ENCODE measurements at places on chromosomes 12 and 14.

DNA sequence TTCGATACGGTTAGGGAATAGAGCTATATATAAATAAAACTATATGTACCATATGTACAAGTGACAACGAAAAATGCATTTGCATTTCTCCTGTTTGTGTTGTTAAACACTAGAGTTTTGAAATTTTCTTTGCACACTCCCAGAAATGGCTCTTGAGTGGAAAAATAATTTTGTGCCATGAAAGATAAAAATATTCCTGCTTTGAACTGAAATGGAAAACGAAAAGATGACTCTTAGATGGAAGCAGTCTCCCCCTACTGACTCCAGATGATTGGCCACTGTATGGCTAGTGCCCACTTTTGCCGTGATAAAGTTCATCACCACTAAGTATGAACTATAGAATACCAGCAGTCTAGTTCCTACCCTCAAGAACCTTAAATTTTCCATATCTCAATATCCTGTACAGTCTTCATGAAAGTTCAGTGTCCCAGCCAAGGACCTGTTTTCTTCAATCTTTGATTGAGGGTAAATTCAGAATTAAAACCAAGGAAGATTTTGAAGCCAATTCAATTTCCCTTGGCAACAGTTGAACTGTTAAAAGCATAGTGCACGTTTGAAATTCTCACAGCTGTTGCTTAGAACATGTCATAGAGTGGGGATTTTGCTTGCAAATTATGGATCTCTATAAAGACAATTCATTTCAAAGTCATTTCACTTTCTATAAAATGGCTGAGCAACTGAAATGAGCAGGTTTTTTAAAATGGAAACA, 1.6 kb upstream of the PPP2R5E start:
- peak; percentile 17 for DNase-seq

DNA sequence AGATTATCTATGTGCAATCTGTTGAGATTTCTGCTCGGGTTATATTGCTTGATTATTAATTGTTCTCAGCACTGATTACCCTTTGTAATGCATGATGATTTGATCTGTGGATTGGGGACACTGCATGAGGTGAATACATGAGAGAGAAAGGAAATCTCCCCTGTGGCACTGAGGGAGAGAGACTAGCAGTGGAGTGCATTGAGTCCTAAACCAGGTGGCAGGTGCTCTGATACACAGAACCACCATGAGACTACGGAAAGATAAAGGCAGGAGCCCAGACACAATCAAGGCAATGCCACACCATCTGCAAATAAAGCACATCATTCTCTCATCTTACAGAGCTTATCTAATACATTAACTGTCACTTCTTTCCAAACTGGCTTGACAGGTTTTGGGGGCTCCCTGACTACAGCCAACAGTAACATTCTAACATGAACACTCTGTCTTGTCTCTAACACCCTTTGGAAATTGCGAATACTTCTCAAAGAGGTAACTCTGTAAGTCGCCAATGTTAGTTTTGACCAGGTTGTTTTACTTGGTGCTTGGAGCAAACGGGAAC, 37.6 kb upstream of the TSPAN8 start:
- DNase-seq = no peak

DNA sequence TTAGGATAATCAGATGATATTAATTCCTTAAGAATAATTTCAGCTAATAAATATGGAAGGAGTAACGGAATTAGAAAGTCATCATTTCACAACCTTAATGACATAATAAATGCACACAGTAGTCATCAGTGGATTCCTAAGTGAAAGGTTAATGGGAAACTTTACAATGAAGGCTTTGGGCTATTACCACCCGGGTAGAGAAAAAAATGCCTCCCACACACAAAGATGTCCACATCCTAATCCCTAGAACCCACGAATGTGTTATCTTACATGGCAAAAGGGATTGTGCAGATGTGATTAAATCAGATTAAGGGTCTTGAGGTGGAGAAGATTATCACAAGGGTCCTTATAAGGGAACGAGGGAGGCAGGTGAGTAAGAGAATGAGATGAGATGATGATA, 5.6 kb downstream of the TMED10 start:
- no peak for DNase-seq

GRCh38 chr14:50785457-50786063, 45.4 kb downstream of the NIN start:
- DNase-seq = no peak

GRCh38 chr12:67382241-67382871, 113.2 kb downstream of the CAND1 start:
- DNase-seq = no peak

GRCh38 chr12:6647083-6647604, at the start of gene ACRBP:
TSS of gene ACRBP (minus strand) at chr12:6647432. CDS start at chr12:6647366, 66 bp downstream.
- peak; percentile 75 for DNase-seq

DNA sequence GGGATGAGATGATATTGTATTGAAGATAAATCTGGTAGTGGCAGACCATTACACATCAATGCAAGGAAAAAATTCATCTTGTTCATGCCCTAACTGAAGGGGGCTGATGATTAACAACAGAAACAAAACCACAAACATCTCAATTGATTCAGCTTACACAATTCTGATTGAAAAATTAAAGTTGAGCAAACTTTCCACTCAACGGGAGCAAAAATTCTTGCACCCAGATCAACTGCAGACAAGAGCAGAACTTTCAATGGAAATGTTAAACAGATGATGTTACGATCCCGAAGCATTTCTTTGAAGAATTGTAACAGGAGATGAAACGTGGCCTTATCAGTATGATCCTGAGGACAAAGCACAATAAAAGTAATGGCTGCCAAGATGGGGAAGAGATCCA, 172.4 kb upstream of the SOX5 start:
- no peak for DNase-seq

DNA sequence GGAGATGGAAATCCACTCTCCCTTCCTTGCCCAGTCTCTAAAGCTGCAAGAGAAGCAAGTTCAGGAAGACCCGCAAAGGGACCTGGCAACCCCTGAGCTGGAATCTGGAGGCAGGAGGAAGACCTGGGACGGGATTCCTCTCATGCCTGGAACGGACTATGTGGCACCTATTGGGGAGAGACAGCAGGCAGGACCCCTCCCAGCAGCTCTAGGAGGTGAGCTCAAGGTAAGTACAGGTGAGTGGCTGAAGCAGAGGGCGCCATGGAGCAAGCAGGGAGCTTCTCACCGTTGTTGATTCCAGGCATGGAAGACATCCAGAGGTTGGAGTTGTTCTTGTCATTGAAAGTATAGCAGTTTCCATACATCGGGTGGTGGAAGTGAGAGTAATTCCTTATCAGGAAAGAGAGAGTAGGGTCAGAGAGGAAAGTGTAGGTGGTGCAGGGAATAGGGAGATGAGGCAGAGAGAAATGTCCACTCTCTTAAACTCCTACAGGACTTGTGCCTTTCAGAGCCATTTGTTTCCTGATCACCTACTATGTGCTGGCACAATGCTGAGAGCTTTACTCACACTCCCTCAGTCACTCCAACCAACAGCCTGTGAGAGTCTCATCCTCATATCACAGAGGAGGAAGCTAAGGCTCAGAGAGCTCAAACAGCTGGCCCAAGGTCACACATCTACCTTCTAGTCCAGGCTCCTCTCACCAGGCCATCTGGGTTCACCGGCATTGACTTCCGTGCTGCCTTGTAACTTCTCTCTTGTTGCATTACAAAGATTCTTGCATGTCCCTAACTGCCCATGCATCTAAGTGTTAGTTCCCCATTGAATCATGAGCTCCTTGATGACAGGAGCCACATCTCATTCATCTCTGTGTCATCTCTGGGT, 13.9 kb upstream of the TNFRSF1A start:
- DNase-seq = no peak

DNA sequence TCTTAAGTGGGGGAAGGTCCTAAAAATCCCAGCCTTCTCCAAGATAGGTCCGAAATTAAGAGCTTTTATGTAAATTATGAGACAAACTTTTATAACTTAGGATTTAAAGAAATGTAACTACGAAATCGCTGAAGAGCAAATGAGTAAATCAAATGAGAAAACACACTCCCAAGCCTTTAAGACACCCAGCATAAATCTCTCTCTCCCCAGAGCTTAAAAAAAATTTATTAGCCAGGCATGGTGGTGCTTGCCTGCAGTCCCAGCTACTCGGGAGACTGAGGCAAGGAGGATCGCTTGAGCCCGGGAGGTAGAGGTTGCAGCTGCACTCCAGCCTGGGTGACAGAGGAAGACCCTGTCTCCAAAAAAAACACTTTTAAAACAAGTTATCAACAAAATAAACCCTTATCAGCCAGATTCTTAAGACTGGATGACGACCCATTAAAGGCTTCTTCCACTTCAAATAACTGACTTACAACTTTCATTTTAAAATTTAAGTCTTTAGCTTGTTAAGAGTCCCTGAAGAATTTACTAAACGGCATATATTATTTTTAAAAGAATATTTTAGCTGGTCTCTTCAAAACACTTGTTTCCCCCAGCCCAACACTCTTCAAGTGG, 3.2 kb downstream of the PTGES3 start:
- DNase-seq = no peak

DNA sequence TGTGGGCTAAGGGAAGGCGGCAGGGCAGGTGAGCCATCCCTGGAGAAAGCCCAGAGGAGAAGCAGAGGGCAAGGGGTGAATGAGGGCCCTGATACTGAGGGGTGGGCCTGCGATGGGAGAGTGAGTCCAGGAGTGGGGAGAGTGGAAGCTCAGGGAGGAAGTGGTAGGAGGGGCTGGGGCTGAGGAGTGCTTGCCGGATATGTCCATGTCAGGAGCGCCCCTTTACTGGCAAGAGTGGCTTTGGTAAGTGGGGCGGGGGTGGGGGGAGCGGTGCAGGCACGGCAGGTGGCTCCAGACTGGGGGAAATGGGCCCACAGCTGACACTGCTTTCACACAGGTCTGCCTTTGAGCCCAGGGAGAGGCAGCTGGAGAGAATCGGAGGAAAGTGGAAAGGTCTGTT, 86.4 kb upstream of the GPR68 start:
- DNase-seq = no peak

- no peak for DNase-seq
These were observed 144.6 kb upstream of the RASSF8 start for GRCh38 chr12:25813843-25814242.

GRCh38 chr12:95648990-95649791, 97.9 kb upstream of the USP44 start:
- peak; percentile 30 for DNase-seq

DNA sequence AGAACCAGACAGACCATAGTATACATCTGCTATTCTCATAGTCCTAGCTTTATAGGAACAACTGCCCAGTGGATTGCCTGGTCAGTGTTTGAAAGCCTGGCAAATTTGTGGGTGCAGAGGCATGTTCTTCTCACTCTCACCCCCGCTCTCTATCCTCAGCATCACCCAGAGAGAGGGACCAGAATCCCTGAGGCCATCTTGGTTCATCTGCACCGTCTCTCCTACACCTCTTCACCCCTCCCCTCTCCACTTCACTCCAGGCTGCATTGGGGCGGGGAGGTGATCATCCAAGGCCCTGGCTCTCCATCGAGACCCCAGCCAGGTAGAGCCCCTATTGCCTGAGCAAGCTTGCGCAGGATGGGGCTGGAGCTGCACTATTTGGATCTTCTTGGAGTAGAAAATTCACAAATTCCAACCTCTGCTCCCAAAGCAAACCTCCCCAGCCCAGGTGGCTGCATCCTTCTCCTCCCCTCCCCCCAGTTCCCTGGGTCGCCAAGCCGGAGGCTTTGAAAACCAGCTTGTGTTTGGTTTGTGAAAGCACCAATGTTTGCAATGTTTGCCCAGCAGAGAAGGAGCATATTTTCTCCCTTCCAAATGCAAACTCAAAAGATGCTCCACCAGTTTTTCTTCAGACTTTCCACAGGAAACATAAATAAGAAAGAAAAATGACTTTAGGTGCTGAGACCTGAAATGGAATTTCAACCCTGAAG, 18.6 kb upstream of the COL2A1 start:
- DNase-seq = no peak

- no peak for DNase-seq
These were observed 22.5 kb upstream of the FOXG1 start for GRCh38 chr14:28744126-28744525.

- no peak for DNase-seq
These were observed 3.3 kb downstream of the P3H3 start for GRCh38 chr12:6831450-6831995.

DNA sequence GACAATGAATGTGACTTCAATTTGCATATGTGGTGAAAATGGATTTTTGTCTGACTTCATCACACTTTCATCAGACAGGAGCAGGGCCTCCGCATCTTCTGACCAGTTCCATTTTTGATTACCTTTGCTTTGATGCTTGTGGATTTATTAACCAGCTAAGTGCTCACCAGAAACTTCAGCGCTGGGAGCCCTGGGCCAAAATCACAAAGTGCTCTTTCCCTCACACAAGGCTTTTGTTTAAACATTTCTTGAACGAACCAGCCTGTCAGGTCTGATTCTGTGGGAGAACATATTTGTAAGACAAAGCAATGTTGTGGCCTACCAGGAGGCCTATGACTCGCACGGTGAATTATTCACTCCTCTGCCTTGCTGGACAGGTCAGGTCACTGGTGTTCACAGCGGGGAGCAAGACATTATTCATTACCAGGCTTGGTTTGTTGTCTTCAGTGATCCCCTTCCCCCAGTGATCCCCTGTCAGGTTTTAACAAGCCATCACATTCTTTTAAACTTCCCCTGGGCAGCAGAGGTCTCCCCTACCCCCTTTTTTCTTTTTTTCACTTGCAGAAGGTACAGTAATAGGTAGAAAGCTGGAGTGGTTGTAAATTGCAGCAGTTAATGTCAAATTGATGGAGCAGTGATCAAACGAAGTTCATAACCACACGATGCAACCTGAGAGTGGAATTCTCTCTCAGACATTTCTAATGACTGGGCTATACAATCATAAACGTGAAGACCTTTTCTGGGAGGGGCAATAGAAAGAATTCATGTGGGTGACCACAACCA, 167.5 kb upstream of the PRICKLE1 start:
- DNase-seq = peak; percentile 89

- DNase-seq = no peak
These were observed 26.8 kb downstream of the MMP17 start for GRCh38 chr12:131854861-131855476.

GRCh38 chr14:52801014-52801712, 9.8 kb upstream of the GNPNAT1 start:
- no peak for DNase-seq

DNA sequence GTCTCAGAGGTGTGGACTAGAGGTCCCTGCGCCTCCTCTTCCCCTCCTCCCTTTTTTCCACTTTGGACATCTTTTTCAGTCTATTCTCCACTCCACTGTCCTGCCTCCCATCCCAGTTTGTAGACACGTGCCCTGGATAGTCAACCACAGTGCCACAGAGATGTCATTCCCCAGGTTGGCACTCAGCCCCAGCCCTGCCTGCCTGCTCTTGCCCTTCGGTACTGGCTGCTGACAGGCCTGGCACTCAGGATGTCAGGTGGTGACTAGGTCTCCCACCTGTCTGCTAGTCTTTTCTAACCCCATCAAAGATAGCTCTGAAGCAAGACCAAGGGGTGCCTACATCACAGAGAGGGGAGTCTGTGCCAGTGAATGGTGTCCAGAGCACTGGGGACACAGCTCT, 15.8 kb downstream of the KRT71 start:
- DNase-seq = no peak

GRCh38 chr14:42141328-42141727, 534.7 kb downstream of the LRFN5 start:
- no peak for DNase-seq
